H4 (cell line): ENCODE measurements at places on chromosomes 7 and 10. TPM values are rescaled to one million over a fixed set of nuclear protein-coding genes. Genes with fewer than 3 reads are reported as not detected.

- DNase-seq = peak; percentile 58
Observed at GRCh38 chr7:85184599-85185423, 2.0 kb downstream of the SEMA3D start.

DNA sequence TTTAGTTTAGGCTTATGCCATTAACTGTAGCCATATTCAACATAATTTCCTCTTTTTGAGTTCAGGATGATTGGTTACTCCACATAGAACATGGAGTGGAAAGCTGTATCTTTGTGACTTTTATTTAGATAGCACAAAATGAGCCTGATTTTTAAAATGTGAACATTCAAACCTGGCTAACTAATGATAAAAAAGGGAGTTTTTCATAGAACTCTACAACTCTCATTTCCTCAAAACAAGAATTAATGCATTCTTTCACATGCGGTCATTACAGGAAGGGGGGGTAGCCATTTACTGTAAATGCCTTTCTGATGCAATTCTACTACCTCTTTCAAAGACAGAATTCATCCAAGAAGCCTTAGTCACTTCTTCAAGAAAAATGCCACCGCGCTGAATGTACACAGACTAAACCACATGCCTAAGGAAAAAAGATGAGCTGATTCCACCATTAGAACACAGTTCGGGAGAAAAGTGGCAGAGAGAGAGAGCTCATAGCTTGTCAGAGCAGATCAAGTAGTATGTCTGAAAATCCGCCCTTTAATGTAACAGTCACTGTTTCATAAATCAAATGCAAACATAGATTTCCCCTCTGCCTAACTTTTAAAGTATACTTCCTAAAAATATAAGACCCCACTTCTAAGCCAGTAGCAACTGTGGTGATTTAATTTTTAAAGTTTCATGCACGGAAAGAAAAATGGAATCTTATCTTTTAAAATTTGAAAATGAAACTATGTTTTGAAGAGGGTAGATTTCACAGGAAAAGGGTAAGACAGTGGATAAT, 226.4 kb upstream of the KLF14 start:
- peak; percentile 97 for DNase-seq

DNA sequence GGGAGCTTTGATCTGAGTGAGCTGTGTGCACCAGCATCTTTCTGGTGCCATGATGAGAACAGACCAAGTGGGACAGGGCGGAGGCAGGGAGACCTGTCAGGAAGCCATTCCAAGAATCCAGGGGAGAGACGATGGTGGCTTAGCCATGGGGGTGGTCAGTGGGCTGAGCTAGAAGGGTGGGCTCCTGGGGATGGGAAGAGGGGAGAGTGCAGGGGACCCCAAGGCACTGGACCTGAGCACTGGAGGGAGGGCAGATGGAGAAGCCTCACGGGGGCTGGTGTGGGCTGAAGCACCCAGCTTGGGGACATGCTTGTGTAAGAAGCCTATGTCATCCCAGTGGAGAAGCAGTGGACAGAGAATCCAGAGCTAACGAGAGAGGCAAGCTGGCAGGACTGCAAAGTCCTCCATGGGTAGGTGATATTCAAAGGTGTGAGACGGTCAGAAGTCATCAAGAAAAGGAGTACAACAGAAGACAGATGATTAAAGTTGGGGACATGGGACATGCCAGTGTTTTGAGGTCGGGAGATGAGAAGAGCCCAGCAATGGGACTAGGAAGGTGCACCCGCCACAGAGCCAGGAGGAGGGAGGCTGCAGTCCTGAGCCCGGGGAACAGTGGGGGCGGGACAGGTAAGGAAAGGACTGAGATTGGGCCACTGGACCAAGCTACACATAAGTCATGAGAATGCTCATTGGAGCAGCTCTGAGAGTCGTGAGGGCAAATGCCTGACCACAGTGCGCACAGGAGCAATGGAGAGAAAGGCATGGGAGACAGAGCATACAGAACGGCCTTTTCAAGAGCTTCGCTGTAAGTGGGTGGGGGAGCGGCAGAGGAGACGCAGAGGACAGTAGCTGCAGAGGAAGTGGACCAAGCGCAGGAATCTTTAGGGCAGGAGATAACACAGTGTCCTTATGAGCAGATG, 72.0 kb downstream of the GRID1 start:
- DNase-seq = no peak

DNA sequence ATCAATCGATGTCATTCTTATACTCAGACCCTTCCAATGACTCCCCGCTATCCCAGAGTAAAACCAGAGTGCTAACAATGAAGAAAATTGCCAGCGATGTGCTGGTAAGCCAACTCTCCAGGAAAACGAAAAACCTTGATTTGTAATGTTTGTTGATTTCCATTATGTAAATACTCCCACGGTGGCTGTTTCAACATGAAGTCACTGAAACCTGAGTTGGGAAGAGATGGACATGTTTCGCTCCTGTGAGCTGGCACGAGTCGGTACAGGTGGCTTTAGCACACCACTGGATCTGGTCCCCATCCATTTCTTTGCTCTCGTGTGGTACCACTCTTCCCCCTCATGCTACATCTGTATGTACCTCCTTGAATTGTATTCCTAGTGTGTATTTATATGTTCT, 52.9 kb downstream of the AP3M1 start:
- no peak for DNase-seq

- DNase-seq = peak; percentile 83
Observed at GRCh38 chr7:80428161-80429054, 83.5 kb downstream of the GNAT3 start.

DNA sequence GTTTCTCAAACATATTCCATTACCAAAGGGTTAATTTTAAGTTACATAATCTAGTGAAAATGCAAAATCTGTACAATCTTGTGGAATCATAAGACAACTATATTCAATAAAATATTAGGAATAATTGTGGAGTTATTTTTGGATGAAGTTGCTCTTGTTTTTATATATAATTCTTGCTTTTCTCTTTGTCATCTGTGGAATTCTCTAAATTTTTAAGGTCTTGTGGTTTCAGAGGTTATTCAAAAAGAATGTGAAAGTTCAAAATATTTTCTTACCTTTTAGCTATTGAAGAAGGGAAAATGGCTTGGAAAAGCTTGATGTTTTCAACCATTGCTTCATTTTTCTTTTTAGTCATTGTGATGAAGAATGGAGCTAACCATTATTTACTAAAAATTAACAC, 552.1 kb downstream of the TFEC start:
- no peak for DNase-seq

GRCh38 chr7:93757426-93757825, 133.1 kb downstream of the TFPI2 start:
- no peak for DNase-seq

DNA sequence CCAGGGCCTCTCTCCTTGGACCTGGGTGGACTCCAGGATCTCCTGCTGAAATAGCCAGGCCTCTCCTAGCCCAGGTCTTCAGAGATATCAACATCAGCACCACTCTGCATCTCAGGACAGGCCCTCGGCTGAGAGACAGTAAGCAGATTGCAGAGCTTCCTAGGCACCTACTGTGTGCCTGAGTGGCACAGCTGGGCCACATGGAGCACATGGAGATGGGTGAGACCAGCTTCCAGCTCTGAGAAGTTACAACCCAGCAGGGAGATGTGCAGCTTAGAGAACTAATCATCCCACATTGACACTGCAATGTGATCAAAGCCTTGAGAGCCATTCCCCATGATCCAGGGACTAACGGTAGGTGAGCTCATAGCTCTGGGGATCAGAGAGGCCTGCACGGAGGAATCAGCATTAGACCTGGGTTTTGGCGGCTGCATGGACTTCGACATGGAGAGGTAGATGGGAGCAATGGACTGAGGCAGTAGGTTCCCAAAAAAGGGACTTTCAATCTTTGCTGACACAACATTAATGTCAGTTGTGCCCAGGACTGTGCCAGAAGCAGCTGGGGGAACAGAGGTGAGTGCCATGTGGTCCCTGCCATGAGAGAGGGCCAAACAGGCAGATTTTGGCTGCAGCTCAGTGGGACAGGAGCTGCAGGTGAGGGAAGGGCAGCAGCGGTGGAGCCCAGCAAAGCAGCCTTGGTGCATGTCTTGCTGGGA, 76.0 kb upstream of the LEP start:
- DNase-seq = no peak

DNA sequence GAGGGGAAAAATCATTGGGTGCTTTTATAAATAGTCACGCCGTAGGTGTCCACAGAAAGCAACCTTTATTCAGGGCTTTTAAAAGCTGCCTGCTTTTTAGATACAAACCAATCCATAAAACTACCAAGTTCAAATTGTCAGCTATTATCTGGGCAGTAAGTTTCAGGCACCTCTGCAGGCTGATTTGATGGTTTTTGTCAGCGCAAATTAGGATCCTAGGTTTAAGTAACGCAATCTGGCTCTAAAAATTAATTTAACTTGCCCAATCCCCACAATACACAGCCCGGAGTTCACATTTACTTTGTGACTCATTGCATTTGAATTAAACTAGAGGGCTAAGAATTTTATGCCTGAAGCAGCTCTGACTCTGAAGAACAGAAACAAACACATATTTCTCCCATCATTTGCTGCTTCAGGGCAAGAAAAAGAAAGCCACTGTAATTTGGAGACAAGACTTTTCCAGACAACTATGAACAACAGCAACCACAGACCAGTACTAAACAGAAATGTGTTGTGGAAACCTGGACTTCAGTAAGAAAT, 43.3 kb downstream of the NRP1 start:
- DNase-seq = peak; percentile 59

DNA sequence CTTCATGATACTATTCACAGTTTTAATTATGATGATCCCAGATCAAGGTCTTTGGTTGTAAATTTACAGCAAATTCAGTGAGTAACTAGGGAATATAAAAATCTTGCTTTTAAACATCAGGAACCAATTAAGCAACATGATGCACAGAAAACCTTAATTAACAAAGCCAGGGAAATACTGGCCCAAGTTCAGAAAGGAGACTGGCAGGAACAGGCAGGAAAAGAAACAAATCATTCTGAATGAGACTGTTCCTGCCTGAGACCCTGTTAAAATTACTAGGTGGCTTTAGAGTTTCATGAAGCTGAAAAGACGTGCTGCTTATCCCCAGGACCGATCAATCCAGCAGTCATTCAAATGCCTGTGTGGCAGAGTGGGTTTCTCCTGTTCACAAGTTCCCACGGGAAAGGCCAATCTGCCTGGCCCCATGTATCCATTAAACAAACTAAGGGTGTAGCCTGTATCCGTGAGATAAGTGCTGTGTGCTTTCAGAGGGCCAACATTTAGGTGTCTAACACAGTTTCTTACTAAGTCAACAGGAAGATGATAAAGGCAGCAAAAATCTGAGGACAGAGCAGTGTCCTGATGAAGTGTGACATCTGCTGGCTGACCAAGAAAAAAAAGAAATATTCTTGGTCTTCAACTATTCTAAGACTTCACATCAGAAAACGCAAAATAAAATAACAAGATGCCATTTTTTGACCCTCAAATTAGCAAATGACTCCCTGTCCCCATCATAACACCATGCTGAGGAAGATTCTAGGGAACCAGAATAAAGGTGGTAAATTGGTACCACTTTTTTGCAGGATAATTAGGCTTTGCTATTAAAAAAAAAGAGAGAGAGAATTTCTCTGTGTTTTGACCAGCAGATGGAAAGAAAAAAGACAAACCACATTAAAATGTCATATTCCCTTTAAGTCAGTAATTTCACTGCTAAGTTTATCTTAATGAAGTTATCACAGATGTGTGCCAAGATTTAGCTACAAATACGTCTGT, 34.2 kb downstream of the PUS7 start:
- peak; percentile 47 for DNase-seq

DNA sequence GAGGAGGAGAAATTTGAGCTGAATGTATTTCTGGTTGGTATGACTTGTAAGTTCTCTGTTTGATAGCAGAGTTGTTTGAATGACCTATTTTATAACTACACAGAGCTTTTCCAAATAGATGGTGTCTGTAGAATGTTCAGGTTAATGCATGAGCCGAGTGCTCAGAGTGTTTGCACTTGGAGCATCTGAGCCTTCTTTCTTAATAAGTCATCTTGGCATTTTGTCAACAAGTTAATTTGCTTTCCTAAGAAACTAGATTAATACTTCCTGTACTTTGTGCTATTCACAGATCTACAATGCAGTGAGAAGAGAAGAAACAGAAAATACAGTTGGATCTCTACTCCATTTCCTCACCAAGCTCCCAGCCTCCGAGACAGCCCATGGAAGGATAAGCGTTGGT, 138.2 kb downstream of the PLCE1 start:
- no peak for DNase-seq

- no peak for DNase-seq
Observed at GRCh38 chr10:44178856-44179255, 206.0 kb downstream of the CXCL12 start.

ASIC3 gene
- 0.10 TPM in 1 of 2 replicates, not detected in the other for total RNA-seq

DNA sequence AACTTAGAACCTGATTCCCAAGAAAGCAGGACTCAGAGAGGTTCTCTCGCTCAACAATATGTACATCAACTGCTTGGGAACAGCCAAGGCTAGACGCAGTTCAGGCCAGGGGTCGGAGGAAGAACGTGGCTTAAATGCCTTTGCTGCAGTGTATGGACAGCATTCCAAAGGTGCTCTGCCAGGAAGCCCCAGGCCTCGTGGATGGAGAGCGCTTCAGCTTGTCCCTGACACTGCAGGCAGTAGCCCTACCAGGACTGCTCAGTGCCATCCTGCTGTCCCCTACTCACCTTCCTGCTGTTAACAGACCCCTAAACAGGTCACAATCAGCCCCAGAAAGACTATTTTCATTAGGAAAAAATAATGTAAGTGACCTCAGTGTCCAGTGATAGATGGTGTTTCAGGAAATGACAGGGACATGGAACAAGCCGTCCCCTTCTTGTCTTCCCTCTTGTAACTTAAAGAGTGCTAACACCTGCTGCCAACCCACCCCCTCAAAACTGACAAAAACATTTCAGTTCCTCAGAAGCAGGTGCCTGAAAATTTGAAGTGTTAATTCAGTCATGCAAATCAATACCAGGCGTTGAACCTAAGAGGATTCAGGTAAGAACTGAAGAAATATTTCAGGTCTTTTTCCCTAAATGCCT, 16.5 kb downstream of the CREB3L2 start:
- DNase-seq = no peak

DNA sequence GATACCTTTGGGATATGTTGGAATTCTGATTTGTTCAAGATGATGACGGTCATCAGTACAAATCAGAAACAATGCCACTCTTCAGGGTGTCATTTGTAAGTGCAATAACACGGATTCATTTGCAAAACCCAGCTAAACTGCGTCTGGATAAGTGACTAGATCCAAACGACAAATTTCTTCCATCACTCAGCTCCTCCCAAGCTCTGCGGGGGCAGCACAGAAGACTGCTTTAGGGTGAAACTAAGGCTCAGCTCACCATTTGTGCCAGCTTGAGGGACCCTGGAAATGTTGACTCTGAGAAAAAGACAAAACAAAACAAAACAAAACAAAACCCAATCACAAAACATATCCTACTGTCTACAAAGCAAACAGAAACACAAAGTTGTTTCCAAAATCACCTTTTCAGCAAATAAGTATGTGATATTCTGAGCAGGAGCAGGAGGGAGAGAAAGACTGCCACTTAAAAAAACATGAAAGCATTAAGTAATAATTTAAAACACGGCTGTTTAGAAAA, 8.0 kb downstream of the EVX1 start:
- DNase-seq = no peak
